ENCODE measurements at places on chromosomes 13 and 19.

GRCh38 chr13:73201626-73202025 is 142.8 kb downstream of the KLF5 start:
- no peak for DNase-seq

GRCh38 chr13:32905063-32905863 is 111.0 kb upstream of the KL start:
- no peak for DNase-seq

DNA sequence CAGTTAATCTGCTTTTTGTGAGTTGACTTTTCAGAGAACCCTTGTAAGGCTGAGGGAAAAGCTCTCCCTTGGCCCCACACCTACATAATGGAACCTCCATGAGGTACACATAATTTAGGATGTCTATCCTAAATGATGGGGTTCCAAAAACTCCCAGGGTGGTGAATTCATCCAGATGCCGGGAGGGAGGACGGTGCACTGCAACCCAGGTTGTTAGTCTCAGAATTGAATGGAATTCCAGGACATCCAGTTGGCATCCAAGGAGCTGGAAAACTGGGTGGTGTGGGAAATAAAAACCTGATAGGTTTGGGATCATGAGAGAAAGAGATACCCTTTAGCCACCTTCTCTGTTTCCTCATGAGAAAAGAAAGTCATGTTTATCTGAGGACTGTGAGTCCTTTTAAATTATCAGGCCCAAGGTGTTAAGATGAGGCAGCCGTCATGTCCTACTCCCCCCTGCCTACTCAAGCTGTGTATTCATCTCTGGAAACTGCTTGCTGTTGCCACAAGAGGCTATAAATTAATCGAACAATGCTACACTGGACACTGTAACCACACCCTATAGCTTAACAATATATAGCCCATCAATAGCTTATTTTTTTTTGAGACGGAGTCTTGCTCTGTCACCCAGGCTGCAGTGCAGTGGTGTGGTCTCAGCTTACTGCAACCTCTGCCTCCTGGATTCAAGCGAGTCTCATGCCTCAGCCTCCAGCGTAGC is 49.5 kb downstream of the C13orf46 start:
- DNase-seq: no peak

DNA sequence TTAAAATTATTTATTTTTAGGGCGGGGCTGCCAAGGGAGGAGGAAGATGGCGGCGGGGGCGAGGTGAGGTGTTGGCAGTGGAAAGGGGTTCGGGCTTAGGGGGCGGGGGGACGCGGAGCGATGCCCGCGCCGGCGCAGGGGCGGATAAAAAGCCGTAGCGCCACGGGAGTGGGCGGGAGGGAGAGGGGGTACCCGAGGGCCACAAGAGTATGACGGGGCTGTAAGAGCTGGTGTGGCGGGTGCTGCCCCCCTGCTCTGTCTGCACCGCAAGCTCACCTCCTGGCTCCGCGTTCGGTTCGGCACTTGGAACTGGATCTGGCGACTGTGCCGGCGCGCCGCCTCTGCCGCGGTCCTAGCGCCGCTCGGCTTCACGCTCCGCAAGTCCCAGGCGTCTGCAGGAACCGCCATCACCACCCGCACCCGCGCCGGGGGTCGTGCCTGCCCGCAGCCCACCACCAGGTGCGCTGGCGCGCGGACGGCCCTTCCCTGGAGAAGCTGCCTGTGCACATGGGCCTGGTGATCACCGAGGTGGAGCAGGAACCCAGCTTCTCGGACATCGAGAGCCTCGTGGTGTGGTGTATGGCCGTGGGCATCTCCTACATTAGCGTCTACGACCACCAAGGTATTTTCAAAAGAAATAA is 265.2 kb upstream of the SGCG start:
- peak; percentile 3 for DNase-seq

DNA sequence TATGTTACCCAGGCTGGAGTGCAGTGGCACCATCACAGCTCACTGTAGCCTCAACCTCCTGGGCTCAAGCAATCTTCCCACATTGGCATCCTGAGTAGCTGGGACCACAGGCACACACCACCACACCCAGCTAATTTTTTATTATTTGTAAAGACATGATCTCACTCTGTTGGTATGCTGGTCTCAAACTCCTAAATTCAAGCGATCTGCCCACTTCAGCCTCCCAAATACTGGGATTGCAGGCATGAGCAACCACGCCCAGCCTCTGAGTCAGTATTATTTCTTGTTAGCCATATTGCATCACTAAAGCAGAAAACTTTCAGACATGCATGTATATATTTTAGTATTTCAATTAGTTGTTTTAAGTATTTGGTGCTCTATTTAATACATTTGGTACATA is 376.4 kb downstream of the GPC6 start:
- DNase-seq: peak; percentile 1

- no peak for DNase-seq
Observed at GRCh38 chr13:29511106-29511796, 84.2 kb downstream of the SLC7A1 start.

DNA sequence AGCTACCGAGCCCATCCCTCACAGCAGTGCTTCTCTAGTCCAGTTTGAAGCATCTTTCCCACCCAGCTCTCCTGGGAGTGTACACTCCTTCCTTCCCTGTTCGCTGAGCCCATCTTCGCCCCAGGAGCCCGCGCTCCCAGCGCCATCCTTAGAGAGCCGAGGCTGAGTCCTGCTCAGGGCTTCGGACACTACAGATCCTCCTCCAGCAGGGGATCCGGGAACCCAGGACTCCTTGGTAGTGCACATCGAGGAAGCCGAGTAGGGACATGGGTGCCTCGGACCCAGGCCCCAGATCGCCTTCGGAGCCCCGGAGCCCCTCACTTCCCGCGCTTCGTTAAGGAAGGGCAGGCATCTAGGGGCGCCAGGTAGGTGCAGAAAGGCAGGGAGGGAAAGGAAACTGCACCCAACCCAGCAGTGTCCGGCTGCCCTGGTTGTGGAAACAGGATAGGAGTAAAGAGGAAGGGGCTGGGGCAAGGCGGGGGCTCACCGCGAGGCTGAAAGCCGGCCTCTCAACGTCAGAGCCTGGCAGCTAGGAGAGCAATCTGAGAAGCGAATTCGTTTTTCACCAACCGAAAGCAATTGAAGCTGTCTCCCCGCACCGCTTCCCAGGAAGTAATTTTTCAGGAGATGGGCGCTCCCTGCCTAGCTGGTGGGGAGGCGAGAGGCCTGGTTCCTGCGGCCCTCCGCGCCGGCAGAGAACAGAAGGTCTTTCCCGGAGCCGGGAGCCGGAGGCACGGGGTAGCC is 1.0 kb downstream of the PDX1 start:
- DNase-seq: no peak

DNA sequence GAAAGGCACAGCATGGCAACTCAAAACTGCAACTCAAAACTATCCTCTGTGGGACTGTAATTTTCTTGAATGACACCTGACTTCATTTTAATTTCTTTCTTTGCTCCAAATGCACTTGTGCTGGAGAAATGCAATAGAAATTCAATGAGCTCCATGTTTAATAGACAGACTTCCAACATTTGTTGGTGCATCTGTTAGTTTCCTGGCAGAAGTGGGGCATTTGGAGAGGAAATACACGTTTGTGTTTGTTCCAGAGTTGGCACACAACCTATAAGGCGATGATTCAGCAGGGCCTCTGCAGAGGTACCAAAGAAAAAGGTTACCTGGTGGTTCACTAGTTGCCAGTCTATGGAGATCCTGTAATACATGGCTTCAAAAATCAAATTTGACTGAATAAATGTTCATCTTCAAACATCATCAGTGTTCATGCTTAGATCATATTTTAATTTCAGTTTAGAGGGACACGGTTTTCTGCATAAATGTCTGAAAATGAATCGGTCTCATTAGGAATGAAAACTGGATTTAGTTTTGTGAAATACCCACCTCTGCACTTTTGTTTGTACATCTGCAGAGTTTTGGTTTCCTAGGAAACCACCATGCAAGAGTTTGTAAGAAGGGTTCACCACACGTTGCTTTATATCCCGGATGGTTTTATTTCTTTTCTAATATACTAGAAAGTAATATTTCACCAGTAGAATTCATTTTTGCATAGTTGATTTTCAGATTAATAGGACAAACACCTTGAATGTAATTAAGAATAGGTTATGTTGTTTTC is 21.8 kb upstream of the OBI1 start:
- no peak for DNase-seq

- DNase-seq: no peak
Observed at GRCh38 chr13:30107121-30107520, 200.2 kb downstream of the KATNAL1 start.

DNA sequence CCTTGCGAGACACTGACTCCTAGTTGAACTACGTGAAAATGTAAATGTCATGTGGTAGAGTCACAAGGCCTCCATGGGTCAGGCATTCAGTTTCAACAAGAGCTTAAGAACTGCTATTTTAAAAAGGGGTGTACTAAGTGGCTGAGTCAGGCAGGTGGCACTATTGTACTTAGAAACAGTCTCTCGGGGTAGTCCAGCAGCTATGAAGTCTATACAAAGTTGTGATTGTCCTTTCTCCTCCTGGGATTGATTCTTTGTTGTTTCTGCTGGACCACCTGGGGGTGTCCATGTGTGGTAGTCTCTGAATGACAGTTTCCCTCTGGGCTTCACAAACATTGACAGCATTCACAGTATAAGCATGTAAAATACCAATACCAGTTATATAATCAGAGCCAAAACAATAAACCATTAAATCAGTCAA is 33.0 kb downstream of the UGGT2 start:
- peak; percentile 10 for DNase-seq

GRCh38 chr19:35738887-35739229 is 3.4 kb downstream of the IGFLR1 start:
- DNase-seq: no peak

- no peak for DNase-seq
Observed at GRCh38 chr13:45196622-45197021, 4.2 kb downstream of the KCTD4 start.

- DNase-seq: no peak
Observed at GRCh38 chr13:40143559-40143958, 488.1 kb downstream of the COG6 start.

DNA sequence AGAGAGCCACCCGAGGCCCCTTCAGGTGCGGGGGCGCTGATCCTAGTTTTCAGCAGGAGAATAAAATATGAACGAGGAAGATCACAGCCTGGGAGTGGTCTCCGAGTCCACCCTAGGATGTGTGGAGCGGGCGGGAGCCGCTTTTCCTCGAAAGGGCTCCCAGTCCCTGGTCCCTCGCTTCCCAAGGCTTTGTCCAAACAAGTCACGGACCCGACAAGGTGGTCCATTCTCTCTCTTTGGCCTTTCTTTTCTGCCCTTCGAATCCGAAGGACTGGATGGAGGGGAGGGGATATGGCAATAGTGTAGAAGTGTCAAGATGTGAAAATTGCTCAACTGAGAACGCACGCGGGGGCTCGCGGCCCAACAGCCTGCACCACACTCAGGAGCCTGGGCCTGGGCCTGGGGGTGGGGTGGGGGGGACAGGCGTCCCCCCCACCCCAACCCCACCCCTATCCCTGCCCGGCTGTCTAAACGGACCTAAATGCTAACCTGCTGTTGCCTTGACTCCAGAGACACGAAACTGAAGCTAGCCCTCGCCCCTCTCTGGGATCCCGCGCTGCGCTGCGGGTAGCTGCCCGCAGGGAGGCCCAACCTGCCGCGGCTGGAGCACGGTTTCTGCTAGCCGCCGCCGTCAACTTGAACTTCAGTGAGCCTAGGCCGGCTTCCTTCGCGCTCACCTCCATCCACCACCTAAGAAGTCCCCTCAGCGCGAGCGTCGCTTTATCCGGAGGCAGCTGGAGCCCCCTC is 7.1 kb downstream of the ZIC2 start:
- DNase-seq: no peak

DNA sequence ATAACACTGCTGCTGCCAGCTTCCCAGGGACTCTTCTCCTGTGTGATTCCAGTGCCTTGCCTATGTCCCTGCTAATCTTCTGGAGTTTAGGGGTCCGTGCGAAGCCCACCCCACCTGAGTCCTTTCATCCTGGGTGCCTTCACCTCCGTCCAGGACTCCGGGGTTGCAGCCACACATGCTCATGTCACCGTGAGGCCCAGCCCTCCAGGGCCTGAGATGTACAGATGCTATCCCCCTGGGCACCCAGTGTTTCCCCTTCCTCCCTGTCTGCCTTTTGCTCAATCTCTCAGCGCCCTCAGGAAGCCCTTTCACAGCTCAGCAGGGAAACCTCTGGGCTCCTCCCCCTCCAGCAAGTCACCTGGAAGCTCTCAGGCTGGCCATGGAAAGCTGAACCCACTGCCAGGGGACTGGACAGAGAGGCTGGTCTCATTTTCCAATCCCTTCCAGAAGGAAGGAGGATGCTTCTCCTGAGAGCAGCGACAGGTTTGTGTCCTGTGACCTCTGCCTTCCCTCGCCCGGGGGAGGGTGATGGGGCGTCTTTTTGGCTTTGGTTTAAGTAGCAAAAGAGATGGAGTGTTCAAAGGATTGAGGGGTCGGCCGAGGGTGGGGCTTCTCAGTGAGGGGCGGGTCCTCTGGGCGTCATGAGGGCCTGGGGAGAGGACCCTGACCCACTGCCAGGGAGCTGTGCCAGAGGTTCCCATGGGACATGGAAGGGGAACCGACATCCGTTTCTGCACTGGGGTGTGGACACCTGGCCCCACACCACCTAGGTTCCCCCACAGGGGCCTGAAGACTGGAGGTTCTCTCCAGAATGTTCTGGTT is 30.8 kb upstream of the TFDP1 start:
- no peak for DNase-seq

GRCh38 chr19:51259348-51260245 is 8.7 kb downstream of the SIGLECL1 start:
- DNase-seq: peak; percentile 40

DNA sequence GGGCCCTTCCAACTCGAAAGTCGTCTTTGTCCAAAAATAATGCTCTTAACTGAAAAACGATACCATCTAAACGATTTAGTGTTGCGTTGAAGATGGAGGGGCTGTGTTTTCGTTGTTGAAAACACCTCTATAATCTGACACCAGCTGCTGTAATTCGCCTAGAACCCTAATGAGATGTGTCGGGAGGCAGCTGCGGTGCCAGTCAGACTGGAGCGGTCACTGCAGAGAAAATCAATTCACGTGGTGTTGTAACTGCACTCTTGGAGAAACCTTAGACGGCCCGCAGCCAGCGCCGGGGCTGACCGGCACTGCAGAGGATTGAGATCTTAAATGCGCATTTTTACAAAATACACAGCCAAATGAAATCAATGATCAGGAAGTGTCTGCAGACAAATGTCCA is 339.1 kb downstream of the ZNF536 start:
- DNase-seq: no peak

DNA sequence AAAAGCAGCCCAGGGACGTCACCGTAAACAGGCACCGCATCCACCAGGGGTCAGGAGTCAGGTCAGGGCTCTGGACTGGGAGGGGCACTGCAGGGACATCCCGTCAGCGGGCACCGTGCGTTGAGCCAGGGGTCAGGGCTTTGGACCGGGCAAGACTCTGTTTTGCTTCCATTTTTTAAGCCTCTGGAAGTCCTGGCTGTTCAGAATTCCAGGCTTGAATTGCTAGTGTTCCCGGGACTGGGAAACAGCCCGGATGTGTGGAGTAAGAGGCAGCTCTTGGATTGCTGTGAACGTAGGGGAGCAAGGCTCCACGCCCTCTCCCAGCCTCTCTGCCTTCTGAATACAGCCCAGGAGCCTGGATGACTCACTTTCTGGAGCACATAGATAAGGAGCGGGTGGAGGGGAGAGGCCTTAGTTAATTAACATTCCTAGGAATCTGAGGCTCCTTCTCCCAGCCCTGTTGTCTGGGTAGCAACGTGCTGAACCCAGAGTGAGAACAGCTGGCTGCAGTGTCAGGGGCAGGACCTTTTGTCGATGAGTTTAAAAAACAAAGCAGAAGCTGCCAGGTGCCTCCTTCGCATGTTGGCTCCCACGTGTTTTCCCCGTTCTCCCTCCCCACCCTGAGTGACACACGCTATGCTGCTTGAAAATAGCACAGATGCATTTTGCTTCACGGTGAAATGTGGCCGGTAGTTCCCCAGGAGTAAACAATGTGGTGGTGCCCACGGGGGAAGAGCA is 21.9 kb downstream of the ATP11A start:
- peak; percentile 87 for DNase-seq

All from HTR-8/SVneo (cell line).